ENCODE measurements at places on chromosomes 13 and 19. TPM values are rescaled to one million over a fixed set of nuclear protein-coding genes. Genes with fewer than 3 reads are reported as not detected.

GRCh38 chr19:55223291-55224037 lies 5.1 kb downstream of the TMEM86B start:
- H3K27ac ChIP-seq: no peak overlapping the region
- H3K36me3 ChIP-seq: peaks cover 38% of the 10 kb centered on the region
- no peak for DNase-seq
- no peaks in the 10 kb centered on the region for H3K4me1 ChIP-seq
- H3K27me3 ChIP-seq: no peaks in the 10 kb centered on the region

DNA sequence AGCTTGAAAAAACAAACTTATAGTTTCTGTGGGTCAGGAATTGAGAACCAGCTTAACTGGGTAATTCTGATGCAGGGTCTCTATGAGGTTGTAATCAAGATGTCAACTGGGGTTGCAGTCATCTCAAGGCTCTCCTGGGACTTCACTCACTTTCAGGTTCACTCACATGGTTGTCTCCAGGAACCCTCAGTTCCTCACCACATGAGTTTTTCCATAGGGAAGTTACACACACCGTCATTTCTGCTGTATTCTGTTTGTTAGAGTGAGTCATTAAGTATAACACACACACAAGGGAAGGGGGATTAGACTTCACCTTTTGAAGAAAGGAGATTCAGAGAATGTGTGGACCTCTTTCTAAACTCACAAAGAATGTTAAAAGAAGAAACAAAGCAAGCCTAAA lies 34.9 kb upstream of the MLNR start:
- no peaks in the 10 kb centered on the region for H3K4me1 ChIP-seq
- H3K27ac ChIP-seq: no peak overlapping the region
- no peak for DNase-seq
- peaks cover 47% of the 10 kb centered on the region for H3K36me3 ChIP-seq

DNA sequence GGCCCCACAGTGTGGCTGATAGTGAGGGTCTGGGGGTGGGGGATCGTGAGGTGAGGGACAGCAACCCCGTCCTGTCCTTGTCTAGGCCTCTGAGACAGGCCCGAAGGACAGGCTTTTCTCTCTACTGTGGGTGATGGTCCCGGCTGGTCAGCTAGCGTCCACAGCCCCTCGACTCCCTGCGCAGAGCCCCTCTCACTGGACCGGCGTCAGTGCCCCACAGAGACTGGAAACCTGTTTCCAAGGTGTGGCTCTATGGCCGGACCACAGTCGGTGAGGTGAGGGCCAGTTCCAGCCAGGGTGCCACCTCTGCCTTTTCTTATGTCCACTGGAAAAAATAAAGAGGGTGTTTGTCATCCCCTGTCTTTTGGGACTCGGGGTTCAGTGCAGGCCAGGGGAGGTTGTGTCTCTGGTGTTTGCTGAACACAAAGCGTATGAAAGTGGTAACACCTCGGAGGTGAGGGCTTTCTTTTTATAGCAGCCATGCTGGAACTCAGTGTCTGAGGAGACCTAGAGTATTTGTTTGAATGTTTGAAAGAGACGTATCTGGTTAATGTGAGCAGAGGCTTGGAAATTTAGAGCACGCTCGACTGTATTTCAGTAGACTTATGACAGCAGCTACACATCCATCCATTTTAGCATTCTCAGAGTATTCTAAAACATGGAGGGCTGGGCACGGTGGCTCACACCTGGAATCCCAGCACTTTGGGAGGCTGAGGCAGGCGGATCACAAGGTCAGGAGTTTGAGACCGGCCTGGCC lies 22.8 kb downstream of the ATP11A start:
- H3K36me3 ChIP-seq: peaks cover 5% of the 10 kb centered on the region
- no peak overlapping the region for H3K27ac ChIP-seq
- peaks cover 5% of the 10 kb centered on the region for H3K4me1 ChIP-seq
- H3K27me3 ChIP-seq: no peaks in the 10 kb centered on the region
- no peak for DNase-seq
- no peak overlapping the region for H3K4me3 ChIP-seq

The ZNF444 gene
- total RNA-seq: 22.2 TPM

The ZNF568 gene
- 9.3 TPM for total RNA-seq

Data from naive thymus-derived CD4-positive, alpha-beta T cell (primary cell).